ENCODE measurements at places on chromosomes 12 and 14. TPM values are rescaled to one million over a fixed set of nuclear protein-coding genes. Genes with fewer than 3 reads are reported as not detected.

SMOC1 gene
- polyA plus RNA-seq = not detected

KERA gene
- polyA plus RNA-seq = not detected

TSHR gene
- polyA plus RNA-seq = not detected

PROX2 gene
- not detected for polyA plus RNA-seq

OSBPL8 gene
- 98.4 TPM for polyA plus RNA-seq

MYF6 gene
- not detected for polyA plus RNA-seq

LRP1-AS gene
- not detected for polyA plus RNA-seq

AICDA gene
- polyA plus RNA-seq = 2.1 TPM

TMEM229B gene
- 7.0 TPM for polyA plus RNA-seq

CD27 gene
- 264 TPM for polyA plus RNA-seq

WDHD1 gene
- polyA plus RNA-seq = 3.9 TPM

MSI1 gene
- polyA plus RNA-seq = not detected

SUSD6 gene
- polyA plus RNA-seq = 14.3 TPM

MORN3 gene
- polyA plus RNA-seq = 0.24 TPM

AQP5 gene
- not detected for polyA plus RNA-seq

TMTC3 gene
- 3.3 TPM for polyA plus RNA-seq

NTF3 gene
- polyA plus RNA-seq = not detected

PPP1R1A gene
- not detected for polyA plus RNA-seq

MGAT4C gene
- polyA plus RNA-seq = not detected

LMNTD1 gene
- polyA plus RNA-seq = not detected

VRTN gene
- not detected for polyA plus RNA-seq

RPL10L gene
- polyA plus RNA-seq = not detected

GPD1 gene
- polyA plus RNA-seq = not detected

TAS2R43 gene
- polyA plus RNA-seq = not detected

KRT72 gene
- polyA plus RNA-seq = not detected

KRT71 gene
- not detected for polyA plus RNA-seq

DPY19L2 gene
- polyA plus RNA-seq = not detected

METTL1 gene
- polyA plus RNA-seq = 15.9 TPM

GSKIP gene
- 23.7 TPM for polyA plus RNA-seq

GLIPR1L1 gene
- polyA plus RNA-seq = not detected

C12orf60 gene
- polyA plus RNA-seq = 0.70 TPM

NRIP2 gene
- polyA plus RNA-seq = 1.7 TPM

CGRRF1 gene
- 24.0 TPM for polyA plus RNA-seq

RARG gene
- polyA plus RNA-seq = 4.8 TPM

RPS6KA5 gene
- polyA plus RNA-seq = 19.0 TPM

TCL1B gene
- polyA plus RNA-seq = not detected

SMCO2 gene
- polyA plus RNA-seq = not detected

SYNDIG1L gene
- not detected for polyA plus RNA-seq

HCAR3 gene
- polyA plus RNA-seq = not detected

BTBD6 gene
- 2.3 TPM for polyA plus RNA-seq

NPAS3 gene
- polyA plus RNA-seq = not detected

SPATA7 gene
- polyA plus RNA-seq = 1.8 TPM

NUAK1 gene
- not detected for polyA plus RNA-seq

TAS2R42 gene
- polyA plus RNA-seq = not detected

SYT1 gene
- polyA plus RNA-seq = 1.6 TPM

POU6F1 gene
- 3.2 TPM for polyA plus RNA-seq

AQP6 gene
- polyA plus RNA-seq = not detected
